Activated CD4-positive, alpha-beta memory T cell treated with anti-CD3 and anti-CD28 coated beads for 36 hours (primary cell): ENCODE measurements at places on chromosomes 2 and 18. TPM values are rescaled to one million over a fixed set of nuclear protein-coding genes. Genes with fewer than 3 reads are reported as not detected.

DNA sequence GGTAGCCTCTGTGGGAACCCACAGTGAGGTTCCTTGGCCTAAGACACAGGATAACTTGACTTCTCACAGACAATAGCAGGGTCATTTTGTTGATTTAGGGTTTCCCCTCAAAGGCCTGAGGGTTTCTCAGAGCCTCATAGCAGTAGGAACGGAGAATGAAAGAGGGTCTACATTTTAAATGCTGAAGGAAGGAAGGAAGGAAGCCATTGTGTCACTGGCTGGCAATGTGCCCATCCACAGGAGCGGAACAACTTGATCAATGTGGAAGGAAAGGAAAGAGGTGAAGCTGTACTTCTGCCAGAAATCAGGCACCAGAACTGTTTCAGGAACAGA, 5.1 kb downstream of the IL1B start:
- no peak overlapping the region for H3K4me3 ChIP-seq
- H3K36me3 ChIP-seq: no peaks in the 10 kb centered on the region
- H3K4me1 ChIP-seq: peaks cover 3% of the 10 kb centered on the region
- H3K27ac ChIP-seq: no peak overlapping the region
- DNase-seq: no peak

DNA sequence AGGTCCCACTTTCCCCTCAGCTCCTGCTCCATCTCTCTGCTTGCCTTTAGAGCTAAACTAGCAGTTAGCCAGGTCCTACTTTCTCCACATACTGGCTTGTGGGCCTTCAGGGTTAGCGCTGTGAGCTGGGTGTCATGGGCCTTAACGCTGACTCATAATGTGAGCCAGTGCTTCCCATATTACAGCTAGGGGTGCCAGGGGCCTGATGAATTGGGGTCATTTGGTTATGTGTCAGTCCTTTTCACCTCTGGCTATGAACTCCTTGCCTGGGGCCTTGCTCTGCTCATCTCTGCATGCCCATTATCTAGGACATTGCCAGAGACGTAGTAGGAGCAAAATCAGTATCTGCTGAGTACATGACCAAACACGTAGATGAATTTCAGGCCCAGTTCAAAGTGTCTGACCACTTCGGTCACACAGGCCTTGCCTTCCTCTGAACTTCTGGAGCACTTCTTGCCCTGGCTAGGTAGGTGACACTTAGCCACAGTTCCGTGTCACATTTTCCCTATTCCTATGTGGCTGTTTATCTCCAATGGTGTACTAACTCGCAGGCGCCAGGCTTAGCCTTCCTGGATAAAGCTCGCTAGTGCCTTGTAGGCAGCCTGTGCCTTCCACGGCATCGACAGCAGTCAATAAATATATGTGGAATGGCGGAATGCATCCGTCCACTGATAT, 103.2 kb upstream of the SIX3 start:
- peaks cover 15% of the 10 kb centered on the region for H3K4me1 ChIP-seq
- DNase-seq: no peak
- H3K27ac ChIP-seq: no peak overlapping the region
- H3K36me3 ChIP-seq: no peaks in the 10 kb centered on the region
- peaks cover 8% of the 10 kb centered on the region for H3K27me3 ChIP-seq
- H3K4me3 ChIP-seq: no peak overlapping the region

DNA sequence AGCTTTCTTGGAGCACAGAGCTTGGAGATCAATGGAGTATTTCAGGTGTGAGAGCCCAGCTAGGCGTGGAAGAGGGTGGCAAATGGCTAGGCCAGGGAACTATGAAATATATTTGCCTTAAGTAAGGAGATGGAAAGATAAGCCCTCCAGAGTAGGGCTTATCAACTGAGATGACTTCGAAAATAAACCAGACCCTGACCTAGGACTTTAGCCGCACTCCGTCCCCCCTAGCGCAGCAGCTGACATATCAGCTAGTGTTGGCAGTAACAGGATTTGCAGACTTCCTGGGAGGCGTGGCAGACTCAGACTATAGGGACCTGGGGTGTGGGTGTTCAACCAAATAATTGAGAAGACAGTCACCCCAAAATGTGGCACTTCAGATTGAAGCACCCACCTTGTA, 127.7 kb upstream of the EPAS1 start:
- peaks cover 1% of the 10 kb centered on the region for H3K36me3 ChIP-seq
- no peak overlapping the region for H3K27ac ChIP-seq
- no peaks in the 10 kb centered on the region for H3K27me3 ChIP-seq
- DNase-seq: no peak
- no peaks in the 10 kb centered on the region for H3K4me1 ChIP-seq

- no peak overlapping the region for H3K4me3 ChIP-seq
- no peak for DNase-seq
- H3K27me3 ChIP-seq: peaks cover 1% of the 10 kb centered on the region
- no peak overlapping the region for H3K27ac ChIP-seq
Observed at GRCh38 chr2:216557820-216558219, 59.2 kb downstream of the RPL37A start.

- DNase-seq: no peak
- H3K4me3 ChIP-seq: no peak overlapping the region
- peaks cover 22% of the 10 kb centered on the region for H3K27me3 ChIP-seq
- peaks cover 13% of the 10 kb centered on the region for H3K4me1 ChIP-seq
- H3K36me3 ChIP-seq: no peaks in the 10 kb centered on the region
- no peak overlapping the region for H3K27ac ChIP-seq
Observed at GRCh38 chr2:72140621-72140960, 7.1 kb downstream of the CYP26B1 start.

DNA sequence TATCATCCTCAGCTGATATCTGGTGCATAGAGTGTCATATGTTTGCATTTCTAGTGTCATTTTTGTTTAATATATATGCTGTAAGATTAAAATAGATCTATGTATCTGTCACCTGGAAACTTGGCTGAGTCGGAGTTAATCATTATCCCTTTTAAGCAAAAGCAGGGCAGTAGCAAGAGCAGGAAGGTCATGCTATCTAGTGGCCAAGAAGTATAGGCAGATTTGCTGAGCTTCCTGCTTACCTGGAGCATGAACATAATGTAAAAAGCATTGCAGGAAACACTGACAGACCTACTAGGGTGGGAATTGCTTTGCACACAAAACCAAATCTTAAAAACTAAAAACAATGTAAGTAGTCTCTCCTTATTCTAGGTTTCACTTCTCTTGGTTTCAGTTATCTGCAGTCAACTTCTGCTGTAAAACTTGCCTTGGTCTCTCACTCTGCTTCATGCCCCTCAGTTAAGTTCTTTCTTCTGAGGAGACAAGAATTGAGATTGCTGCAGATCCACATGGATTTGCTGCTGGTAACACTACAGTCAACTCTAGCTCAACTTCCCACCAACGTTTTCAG, 295.3 kb downstream of the CDH7 start:
- no peaks in the 10 kb centered on the region for H3K4me1 ChIP-seq

GRCh38 chr2:190695739-190696138, 46.9 kb downstream of the NAB1 start:
- peaks cover 42% of the 10 kb centered on the region for H3K4me1 ChIP-seq
- H3K36me3 ChIP-seq: peaks cover 24% of the 10 kb centered on the region
- H3K27me3 ChIP-seq: no peaks in the 10 kb centered on the region
- H3K27ac ChIP-seq: peak overlapping the region; percentile 44
- peak; percentile 61 for DNase-seq

Gene CHAC2
- total RNA-seq: 15.0 TPM

Gene LOXHD1
- total RNA-seq: 0.05 TPM

Gene CD8A
- total RNA-seq: 2.7 TPM
